Esophagus muscularis mucosa (tissue), 4 donors: ENCODE measurements at places on chromosomes 13 and 19.

DNA sequence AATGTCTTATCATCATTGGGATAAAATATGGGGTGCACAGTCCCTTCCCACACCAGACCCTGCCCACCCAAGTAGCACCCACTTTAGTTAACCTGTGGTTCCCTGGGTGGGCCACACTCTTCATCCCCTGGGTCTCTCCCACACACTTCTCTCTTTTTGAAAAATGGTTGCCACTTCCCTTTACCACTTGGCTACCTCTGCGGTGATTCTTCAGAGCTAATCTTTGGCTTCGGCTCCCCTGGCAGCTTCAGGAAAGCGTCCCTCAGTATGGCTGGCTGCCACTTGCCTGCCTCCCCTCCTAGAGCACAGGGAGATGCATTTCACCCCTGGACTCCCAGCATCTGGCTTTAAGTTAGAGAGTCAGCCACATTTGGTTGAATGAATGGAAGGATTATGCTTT, 18.2 kb downstream of the CCNA1 start:
- DNase-seq: no peak

GRCh38 chr13:31005066-31005465, 72.6 kb downstream of the TEX26 start:
- no peak for DNase-seq

DNA sequence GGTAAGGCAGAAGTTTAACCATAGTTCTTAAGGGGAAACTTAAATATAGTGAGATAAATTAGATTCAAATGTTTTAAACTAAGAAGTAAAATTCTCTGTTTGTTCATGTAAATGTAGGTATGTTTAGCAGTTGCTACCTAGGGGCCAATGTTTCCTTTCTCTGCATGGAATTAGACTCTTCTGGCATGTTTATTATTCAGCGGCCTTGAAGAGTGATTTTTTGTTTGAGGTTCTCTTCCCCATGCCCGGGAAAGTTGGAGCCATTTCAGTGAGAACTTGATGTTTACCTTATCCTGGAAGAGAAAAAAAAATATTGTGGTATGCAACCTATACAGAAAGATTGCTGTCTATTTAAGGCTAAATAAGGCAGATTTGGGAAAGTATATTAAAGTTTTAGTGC, 492.9 kb downstream of the KLF5 start:
- no peak for DNase-seq

DNA sequence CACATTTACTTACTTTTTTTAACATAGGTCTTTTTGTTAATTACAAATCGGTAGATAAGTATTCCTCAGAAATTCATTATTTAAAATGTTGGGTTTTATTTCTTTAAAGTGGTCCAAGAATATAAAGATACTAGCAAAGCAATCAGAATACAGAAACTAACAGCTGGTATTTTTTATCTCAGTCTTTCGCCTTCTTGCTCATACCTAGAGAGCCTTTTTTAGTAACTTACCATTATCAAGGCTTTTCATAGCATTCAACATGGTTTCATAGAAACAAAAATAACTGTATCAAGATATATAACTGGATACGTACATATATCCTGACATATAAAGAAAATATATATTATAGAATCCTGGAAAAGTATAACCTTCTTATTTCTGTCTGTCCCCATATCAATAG, 227.8 kb upstream of the MIR17HG start:
- no peak for DNase-seq

- DNase-seq: no peak
These were observed 55.2 kb downstream of the CEBPG start for GRCh38 chr19:33428627-33429125.

DNA sequence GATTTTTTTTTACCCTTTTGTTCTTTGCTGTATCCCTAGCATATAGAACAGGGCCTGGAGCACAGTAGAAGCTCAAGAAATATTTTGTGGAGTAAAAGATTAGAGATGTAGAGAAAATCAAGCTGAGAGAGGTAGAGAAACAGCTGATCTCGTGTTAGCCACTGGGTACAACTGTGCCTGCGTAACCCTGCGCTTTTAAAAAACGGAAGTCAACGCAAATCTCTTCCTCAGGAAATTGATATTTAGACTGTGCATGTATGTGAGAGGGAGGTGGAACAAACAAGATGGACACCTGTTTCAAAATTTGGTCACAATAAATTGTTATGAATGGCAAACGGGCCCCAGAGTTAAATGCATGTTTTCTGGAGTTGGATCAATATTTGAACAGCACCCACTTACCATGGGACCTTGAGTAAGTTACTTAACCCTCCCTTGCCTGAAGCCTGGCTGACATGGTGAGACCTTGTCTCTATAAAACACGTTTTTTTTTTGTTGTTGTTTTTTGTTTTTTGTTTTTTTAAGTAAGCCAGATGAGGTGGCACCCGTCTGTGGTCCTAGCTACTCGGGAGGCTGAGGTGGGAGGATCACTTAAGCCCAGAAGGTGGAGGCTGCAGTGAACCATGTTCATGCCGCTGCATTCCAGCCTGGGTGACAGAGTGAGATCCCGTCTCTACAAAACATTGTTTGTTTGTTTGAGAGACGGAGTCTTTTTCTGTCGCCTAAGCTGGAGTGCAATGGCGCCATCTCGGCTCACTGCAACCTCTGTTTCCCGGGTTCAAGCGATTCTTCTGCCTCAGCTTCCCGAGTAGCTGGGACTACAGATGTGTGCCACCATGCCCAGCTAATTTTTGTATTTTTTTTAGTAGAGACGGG, 3.3 kb upstream of the EPOR start:
- DNase-seq: no peak

- DNase-seq: no peak
These were observed 389.3 kb downstream of the FGF14 start for GRCh38 chr13:102012299-102013293.

DNA sequence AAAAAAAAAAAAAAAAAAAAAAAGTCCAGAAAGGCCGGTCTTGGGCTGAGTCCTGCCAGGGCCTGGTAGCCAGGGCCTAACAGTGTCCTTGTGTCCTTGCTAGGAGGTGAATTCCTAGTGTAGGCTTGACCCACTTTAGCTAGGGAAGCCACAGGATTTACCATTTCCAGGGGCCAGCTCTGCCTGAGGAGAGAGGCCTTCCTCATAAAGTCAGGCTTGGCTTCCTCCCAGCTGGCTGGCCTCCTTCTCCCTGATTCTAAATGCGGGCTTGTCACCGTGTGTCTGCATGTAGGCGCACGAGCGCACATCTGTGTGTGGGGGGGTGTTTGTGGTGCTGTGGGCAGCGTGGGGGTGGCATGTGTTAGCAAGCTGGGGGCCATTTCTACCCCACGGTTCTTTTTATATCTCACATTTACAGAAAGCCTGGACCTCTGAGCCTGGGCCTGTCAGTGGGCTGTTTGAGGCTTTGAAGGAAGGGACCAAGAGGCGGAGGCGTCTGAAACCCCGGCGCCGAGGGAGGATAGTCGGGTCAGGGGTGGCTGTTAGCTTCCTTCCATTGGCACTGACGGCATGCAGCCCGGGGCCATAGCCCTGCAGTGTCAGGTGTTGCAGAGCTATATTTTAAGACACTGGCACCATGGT, 31.7 kb downstream of the IER2 start:
- no peak for DNase-seq

GRCh38 chr19:30966486-30966885, 382.8 kb downstream of the TSHZ3 start:
- no peak for DNase-seq
